Liver (tissue), 10 donors: ENCODE measurements at places on chromosomes 16 and 17. TPM values are rescaled to one million over a fixed set of nuclear protein-coding genes. Genes with fewer than 3 reads are reported as not detected.

The ST6GALNAC2 gene
- 1.3 TPM for total RNA-seq

DNA sequence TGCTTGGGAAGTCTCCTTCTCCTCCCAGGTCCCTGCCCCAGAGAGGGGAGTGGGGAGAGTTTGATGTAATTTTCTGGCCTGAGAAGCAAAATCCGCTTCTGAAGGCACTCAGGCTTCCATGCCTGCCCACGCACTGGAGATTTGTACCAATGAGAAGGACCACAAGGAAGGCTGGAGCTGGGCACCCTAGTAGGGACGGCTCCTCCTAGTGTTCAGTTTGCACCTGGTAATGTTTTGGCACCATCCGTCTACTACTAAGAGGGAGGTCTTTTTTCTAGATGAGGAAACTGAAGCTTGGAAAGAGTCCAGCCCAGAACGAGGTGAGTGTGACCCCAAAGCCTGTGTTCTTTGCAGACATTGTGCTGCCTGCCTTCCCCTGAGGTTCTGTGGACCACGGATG lies 83.6 kb upstream of the NLRP1 start:
- DNase-seq: no peak

The CYGB gene
- total RNA-seq: 1.6 TPM

GRCh38 chr17:77616254-77616731 lies 342.2 kb upstream of the TNRC6C start:
- no peak for DNase-seq

The CA7 gene
- total RNA-seq: not detected

GRCh38 chr16:19610200-19610599 lies 54.7 kb downstream of the VPS35L start:
- no peak for DNase-seq

The TIGD7 gene
- 2.6 TPM for total RNA-seq

GRCh38 chr16:24721830-24722238 lies 7.6 kb upstream of the TNRC6A start:
- no peak for DNase-seq

The ACE gene
- 2.1 TPM for total RNA-seq

The IL34 gene
- total RNA-seq: 0.93 TPM

DNA sequence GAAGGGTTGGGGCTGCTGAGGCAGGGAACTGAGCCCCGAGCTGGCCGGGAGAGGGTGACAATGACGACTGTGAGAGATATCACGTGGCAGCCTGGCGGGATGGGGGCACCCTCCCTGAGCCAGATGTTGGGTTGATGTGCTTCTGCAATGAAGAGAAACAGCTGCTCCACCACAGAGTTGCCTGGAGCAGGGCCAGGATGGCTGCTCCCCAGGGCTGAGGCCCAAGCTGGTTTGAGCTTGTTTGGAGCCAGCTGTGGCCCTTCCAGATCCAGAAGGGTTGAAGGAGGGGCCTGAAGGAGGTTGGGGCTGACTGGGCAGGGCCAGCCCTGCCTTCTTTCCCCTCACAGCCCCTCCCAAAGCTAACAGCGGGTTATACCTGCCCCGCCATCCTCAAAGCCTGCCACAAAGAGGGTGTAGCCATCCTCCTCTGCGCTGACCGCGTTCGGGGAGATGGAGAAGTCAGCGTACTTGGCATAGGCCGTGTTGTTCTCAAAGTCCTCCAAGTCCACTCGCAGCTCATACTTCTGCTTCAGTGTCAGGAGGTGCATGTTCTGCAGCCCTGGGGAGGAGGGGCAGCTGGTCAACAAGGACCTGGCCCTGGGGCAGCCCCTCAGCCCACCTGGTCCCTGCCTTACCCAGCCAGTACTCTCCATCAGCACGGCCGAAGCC lies 2.1 kb downstream of the MFAP4 start:
- DNase-seq: no peak

- no peak for DNase-seq
Measured at GRCh38 chr16:10668322-10669045, 26.2 kb downstream of the TEKT5 start.

The KRT17 gene
- total RNA-seq: not detected

The KRT20 gene
- not detected for total RNA-seq

The RHBDL1 gene
- total RNA-seq: 0.67 TPM

DNA sequence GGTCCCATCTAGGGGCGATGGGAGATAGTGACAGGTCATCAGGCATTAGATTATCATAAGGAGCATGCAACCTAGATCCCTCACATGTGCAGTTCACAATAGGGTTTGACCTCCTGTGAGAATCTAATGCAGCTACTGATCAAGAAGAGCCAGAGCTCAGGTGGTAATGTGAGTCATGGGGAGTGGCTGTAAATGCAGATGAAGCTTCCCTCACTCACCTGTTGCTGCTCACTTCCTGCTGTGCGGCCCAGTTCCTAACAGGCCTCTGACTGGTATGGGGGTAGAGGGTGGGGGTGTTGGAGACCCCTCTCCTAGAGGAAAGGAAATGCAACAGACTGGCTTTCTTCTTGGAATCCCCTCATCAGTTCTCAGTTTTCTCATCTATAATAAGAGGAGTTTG lies 131.4 kb downstream of the CA10 start:
- DNase-seq: no peak

The P3H4 gene
- 2.6 TPM for total RNA-seq

GRCh38 chr16:16081141-16081540 lies 131.7 kb downstream of the ABCC1 start:
- no peak for DNase-seq

GRCh38 chr16:73888840-73889490 lies 407.6 kb upstream of the PSMD7 start:
- no peak for DNase-seq

DNA sequence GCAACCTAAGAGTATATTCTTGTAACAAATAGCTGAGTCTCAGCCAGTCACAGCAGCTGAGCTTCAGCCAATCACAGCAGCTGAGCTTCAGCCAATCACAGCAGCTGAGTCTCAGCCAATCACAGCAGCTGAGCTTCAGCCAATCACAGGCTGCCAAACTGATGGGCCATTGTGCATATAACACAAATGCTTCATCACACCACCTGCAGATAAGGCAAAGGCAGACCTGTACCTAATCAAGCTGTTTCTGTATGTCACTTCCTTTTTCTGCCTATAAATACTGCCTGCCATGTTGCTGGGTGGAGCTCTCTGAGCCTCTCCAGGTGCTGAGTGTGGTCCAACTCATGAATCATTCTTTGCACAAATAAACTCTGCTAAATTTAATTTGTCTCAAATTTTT lies 19.9 kb downstream of the MYH13 start:
- no peak for DNase-seq

DNA sequence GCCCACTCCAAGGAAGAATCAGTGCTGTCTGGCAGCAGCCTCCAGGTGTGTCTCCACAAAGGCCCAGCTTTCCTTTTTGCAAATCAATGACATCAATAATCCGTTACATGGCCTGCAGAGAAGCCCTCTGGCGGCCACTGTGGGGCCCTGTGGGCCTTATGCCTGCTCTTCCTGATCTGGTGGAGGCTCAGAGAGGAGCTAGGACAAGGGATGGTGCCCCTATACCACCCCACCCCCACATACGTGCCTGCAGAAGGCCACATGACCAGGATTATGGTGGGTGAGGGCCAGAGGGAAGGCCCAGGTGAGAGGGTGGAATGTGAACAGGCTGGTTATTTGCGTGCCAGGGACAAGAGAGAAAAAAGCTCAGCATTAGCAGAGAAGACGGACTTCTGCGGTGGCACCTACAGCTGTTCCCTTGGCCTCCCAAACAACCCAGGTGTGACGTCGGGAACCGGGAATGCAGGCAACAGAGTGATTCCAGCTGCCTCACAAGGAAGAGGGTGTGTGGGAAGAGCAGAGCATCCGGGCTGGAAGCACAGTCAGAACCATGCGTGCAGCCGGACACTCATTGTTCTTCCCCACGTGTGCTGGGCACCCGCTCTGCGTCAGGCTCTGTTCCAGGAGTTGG lies 22.5 kb downstream of the EIF4A3 start:
- DNase-seq: peak; percentile 38

The LGALS9B gene
- total RNA-seq: not detected

- DNase-seq: no peak
Measured at GRCh38 chr17:81025065-81025740, 9.7 kb upstream of the BAIAP2 start.

GRCh38 chr17:17421346-17422216 lies 55.2 kb upstream of the MED9 start:
- DNase-seq: no peak

The MMP25 gene
- total RNA-seq: 2.7 TPM

GRCh38 chr17:2232244-2232638 lies 71.3 kb downstream of the SMG6 start:
- no peak for DNase-seq

- DNase-seq: no peak
Measured at GRCh38 chr16:67892375-67892774, 679 bp upstream of the PSKH1 start.

The OTOP2 gene
- not detected for total RNA-seq

- DNase-seq: no peak
Measured at GRCh38 chr16:69105501-69106361, at the start of gene HAS3. HAS3 (plus strand) TSS chr16:69105653; CDS start chr16:69109396, 3,743 bp downstream.

The TPSG1 gene
- total RNA-seq: not detected

- no peak for DNase-seq
Measured at GRCh38 chr17:50027881-50028735, 27.8 kb upstream of the ITGA3 start.

- no peak for DNase-seq
Measured at GRCh38 chr17:60959696-60960095, 282.0 kb downstream of the BCAS3 start.

The ADAD2 gene
- total RNA-seq: not detected
